Hematopoietic multipotent progenitor cell treated with erythropoietin and hydrocortisone succinate and interleukin-3 and kit ligand, for 8 days (in vitro differentiated cells): ENCODE measurements at places on chromosomes 6 and 20.

DNA sequence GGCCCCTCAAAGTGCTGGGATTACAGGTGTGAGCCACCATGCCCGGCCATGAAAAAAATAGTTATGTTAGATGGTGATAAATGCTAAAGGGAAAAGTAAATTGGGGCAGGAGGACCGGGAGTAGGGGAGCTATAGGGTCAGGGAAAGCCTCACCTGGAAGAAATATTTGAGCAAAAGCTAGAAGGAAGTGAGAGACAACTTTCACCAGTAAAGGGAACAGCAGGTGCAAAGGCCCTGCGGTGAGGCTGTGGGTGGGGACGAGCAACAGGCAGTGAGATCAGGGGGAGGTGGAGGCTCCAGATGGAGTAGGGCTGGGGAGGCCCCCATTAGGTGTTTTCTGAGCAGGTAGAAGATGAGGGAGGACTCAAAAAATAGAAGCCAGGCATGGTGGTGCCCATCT, 16.0 kb downstream of the BCAS4 start:
- no peak for DNase-seq

- DNase-seq, result no peak
These were observed 550.8 kb downstream of the TFAP2B start for GRCh38 chr6:51369485-51369884.

- DNase-seq, result no peak
These were observed 888.8 kb downstream of the QKI start for GRCh38 chr6:164303102-164303964.

GRCh38 chr6:167558246-167559177, 233.6 kb downstream of the TTLL2 start:
- DNase-seq, result no peak

GRCh38 chr6:20763296-20763695, 229.0 kb downstream of the CDKAL1 start:
- DNase-seq, result no peak

- peak; percentile 33 for DNase-seq
These were observed 102.7 kb upstream of the CNKSR3 start for GRCh38 chr6:154613137-154613676.

DNA sequence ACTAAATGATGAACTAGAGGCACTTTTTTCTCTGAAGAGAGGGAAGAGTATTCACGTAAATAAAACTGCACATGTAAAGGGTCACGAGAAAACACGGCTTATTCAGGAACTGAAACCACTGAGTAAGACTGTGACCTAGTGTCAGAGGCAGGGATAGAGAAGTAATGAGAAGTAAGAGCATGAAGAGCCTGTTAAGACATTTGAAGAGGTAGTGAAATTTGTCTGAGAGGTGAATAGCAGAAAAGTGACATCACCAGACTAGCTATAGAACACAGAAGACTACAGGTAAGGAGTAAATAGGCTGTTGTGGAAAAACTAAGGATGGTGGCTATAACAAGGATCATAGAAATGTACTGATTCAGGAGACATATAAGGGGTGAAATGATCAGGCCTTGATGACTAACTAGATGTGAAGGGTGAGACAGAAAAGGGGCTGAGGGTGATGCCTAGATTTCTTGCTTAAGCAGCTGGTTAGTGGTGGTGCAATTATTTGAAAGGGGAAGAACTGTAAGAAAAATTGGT, 76.8 kb downstream of the REV3L start:
- no peak for DNase-seq

DNA sequence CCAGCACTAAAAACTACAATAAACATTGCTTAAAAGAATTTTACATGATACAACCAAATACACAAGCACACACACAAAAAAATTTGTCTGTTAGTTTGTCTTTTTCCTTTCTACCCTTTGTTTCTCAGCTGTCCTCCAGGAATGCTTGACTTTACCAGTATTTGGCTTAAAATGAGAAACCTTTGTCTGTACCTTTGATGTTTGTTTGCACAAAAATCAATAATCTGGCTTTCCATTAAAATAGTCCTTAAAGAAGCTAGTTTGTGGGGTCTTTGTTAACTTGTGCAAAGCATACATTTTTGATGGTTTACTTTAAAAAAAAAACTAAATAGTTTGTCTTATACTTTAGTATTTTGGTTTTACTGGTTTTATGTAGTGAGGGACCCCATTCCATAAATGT, 49.3 kb downstream of the RPRD1B start:
- DNase-seq, result no peak

DNA sequence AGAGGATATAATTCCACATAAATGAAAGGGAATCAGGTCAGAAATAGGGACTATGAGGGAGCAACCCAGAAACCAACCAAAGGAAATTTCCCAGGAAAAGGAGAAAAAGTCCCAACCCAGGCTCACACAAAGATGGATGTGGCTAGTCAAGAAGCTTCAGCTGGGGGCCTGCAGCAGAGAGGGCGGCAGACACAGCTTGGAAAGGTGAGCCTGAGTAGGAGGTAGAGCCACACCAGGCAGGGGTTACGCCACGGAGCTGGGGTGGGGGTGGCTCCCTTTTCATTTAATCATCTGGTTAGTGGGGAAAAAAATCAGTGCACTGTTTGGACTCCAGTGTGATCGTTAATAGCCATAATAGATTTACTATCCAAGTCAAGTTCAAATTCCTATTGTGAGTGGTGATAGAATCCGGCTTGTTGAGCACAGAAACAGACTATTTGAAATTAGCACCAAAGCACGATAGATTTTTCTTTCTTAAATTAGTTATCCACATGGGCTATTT, 220.6 kb downstream of the TPBG start:
- no peak for DNase-seq

DNA sequence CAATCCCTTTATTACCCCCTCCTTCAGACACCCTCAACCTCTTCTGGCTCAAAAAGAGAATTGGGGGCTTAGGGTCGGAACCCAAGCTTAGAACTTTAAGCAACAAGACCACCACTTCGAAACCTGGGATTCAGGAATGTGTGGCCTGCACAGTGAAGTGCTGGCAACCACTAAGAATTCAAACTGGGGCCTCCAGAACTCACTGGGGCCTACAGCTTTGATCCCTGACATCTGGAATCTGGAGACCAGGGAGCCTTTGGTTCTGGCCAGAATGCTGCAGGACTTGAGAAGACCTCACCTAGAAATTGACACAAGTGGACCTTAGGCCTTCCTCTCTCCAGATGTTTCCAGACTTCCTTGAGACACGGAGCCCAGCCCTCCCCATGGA, 2.2 kb downstream of the TNF start:
- no peak for DNase-seq

GRCh38 chr6:31636698-31637596, 15.5 kb downstream of the BAG6 start:
- DNase-seq, result no peak

DNA sequence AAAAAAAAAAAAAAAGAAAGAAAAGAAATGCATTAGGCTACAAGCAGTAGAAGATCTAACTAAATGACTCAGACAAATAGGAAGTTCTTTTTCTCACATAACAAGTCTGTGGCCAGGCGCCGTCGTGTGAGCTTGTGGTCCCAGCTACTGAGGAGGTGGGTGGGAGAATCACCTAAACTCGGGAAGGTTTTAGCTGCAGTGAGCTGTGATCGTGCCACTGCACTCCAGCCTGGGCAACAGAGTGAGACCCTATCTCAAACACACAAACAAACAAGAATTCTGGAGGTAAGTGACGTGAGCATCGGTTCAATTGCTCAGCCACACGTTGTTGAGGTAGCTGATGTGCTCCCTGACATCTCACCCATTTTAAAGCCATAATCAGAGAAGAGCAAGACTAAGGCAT, 37.9 kb upstream of the SLC23A2 start:
- DNase-seq, result no peak

DNA sequence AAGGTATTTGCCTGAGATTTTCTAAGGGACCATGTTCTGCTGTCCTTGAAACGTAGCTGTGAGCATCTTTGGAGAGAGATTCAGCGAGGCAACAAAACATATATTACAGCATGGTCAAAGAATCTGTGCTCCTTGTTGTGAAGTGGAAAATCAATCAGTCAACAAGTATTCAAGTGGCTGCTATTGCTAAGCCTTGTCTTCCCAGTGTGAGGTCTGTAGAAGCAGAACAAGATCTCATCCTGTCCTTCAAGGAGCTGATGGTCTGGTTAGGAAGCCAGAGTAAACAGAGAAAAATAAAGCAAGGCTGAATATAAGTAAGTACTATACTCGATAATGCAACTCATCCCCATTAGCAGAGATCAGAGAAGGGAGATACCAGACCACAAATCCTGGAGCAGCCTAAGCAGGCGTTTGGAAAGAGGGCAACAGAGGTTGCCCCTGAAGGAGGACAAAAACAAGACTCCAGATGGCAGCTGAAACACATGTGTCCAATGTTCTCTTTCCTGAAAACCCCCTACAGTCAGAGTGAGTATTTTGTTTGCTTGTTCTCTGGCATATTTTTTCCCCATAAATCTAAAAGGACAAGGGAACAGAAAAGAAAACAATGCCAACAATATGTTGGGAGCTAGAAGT, 392.0 kb downstream of the SYNE1 start:
- no peak for DNase-seq

DNA sequence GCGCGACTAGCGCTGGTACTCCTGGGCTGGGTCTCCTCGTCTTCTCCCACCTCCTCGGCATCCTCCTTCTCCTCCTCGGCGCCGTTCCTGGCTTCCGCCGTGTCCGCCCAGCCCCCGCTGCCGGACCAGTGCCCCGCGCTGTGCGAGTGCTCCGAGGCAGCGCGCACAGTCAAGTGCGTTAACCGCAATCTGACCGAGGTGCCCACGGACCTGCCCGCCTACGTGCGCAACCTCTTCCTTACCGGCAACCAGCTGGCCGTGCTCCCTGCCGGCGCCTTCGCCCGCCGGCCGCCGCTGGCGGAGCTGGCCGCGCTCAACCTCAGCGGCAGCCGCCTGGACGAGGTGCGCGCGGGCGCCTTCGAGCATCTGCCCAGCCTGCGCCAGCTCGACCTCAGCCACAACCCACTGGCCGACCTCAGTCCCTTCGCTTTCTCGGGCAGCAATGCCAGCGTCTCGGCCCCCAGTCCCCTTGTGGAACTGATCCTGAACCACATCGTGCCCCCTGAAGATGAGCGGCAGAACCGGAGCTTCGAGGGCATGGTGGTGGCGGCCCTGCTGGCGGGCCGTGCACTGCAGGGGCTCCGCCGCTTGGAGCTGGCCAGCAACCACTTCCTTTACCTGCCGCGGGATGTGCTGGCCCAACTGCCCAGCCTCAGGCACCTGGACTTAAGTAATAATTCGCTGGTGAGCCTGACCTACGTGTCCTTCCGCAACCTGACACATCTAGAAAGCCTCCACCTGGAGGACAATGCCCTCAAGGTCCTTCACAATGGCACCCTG, 1.6 kb downstream of the TPBG start:
- no peak for DNase-seq

DNA sequence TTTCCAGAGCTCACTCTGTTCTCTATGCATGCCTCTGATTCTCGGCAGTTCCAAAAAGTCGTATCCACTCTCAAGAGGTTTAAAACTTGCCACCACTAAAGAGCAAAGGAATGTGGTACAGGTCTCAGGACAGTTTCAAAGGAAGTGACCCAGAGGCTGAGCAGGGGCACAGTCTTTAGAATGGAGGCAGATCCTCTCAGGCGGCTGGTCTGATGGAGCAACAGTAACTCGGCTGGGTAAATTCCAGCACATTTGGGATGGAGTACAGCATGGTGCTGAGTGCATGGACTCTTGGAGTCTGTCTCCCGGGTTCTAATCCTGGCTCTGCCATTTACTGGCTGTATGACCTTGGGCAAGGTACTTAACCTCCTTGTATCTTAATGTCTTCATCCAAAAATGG, 88.1 kb upstream of the BACH2 start:
- no peak for DNase-seq

- no peak for DNase-seq
These were observed 67.8 kb downstream of the TNFRSF21 start for GRCh38 chr6:47241742-47242482.

DNA sequence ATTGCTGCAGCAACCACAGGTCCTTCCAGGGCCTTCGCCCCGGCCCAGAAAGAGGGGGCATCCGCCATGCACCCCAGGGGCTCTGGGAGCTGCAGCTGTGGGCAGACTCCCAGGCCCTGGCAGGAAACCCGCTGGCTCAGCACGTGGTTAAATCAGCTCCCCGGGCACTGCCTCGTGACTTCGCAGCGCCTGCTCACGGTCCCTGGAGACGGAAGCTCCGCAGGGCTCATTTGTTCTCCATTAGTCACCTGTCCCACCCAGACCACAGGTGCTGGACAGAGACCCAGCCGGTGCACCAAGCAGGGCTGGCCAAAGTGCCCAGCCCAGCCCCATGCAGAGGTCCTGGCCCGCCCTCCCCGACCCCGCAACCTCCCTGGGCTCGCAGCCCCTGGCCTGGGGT, 14.7 kb downstream of the KCNQ2 start:
- no peak for DNase-seq

GRCh38 chr20:62303340-62304226, 786 bp downstream of the ADRM1 start:
- DNase-seq, result peak; percentile 27

DNA sequence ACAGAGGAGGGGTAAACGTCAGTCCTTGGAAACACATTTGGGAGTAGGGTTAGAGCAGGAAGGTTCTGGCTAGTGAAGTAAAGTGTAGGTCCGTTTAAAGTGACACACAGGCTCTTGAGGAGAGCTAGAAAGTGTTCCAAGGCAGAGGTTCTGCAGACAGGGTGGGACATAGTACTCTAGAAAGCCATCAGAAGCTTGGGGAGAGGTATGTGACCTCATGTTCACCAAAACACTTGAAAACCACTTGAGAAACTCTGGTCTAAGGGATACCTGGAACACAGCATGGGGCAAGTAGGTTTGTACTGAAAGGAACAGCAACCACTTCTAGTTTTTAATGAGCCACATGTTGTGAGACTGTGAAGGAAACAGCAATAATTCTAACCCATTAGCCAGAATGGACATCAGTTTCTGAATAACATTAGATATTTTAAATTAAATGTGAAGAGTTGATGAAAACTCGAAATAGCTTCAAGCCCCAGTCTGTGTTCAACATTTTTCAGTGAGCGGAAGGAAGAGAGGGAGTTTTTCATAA, 49.0 kb downstream of the SOBP start:
- no peak for DNase-seq

GRCh38 chr20:4870906-4871305, 130.4 kb downstream of the SLC23A2 start:
- no peak for DNase-seq

- no peak for DNase-seq
These were observed 215.8 kb upstream of the CITED2 start for GRCh38 chr6:139590206-139590605.

DNA sequence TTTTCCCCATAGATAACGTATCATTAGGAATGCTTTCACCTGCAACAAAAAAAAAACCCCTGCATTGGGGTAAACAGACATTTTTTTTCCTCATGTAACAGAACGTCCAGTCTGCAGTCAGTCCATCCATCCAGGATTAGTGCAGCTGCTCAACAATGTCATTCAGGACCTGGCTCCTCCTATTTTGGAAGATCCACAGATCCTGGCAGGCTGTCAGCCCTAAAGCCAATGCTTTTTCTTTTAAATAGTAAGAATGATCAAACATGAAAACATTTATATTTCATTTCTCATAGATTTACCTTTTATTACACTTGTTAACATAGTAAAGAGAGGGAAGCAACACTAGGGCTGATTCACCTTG, 116.5 kb upstream of the CCDC28A start:
- no peak for DNase-seq

- no peak for DNase-seq
These were observed 9.0 kb downstream of the EEF1A1 start for GRCh38 chr6:73511796-73512195.

- no peak for DNase-seq
These were observed 110.1 kb downstream of the DLL1 start for GRCh38 chr6:170180671-170181337.
